Activated CD4-positive, alpha-beta T cell treated with anti-CD3 and anti-CD28 coated beads, Interleukin-2, amount 10 ng/mL, durations not matched to agents 24 days and 14 days (primary cell): ENCODE measurements at places on chromosomes 7 and 10. TPM values are rescaled to one million over a fixed set of nuclear protein-coding genes. Genes with fewer than 3 reads are reported as not detected.

DNA sequence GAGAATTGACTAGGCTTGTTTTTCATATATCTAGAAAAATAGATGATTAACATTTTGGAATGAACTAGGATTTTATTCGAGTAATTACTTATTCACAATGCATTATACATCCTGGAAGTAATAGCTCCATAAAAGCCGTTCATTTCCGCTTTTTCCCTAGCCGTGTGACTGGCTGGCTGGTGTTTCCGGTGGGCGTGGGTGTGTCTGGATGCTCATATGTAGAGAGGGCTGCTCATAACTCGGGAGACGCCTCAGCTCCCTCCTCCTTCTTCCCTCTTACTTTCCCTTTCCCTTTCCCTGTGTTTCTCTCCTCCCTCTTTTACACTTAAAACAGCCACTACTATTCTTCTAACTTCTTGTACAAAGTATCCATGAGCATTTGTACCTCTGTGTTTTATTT lies 187.7 kb upstream of the VSTM2A start:
- no peak overlapping the region for H3K4me3 ChIP-seq
- H3K27ac ChIP-seq = no peak overlapping the region
- no peak for DNase-seq
- no peaks in the 10 kb centered on the region for H3K4me1 ChIP-seq
- no peaks in the 10 kb centered on the region for H3K27me3 ChIP-seq

GRCh38 chr7:36692456-36692855 lies 31.8 kb downstream of the AOAH start:
- H3K27ac ChIP-seq = peak overlapping the region; percentile 94
- DNase-seq = peak; percentile 72
- H3K36me3 ChIP-seq = peaks cover 28% of the 10 kb centered on the region
- no peaks in the 10 kb centered on the region for H3K27me3 ChIP-seq
- H3K4me1 ChIP-seq = peaks cover 39% of the 10 kb centered on the region

GRCh38 chr7:111982133-111982532 lies 224.1 kb downstream of the DOCK4 start:
- no peak for DNase-seq
- H3K27me3 ChIP-seq = peaks cover 5% of the 10 kb centered on the region
- no peak overlapping the region for H3K27ac ChIP-seq
- no peaks in the 10 kb centered on the region for H3K4me1 ChIP-seq

- H3K27ac ChIP-seq = no peak overlapping the region
- H3K4me3 ChIP-seq = no peak overlapping the region
- no peaks in the 10 kb centered on the region for H3K4me1 ChIP-seq
- H3K27me3 ChIP-seq = peaks cover 7% of the 10 kb centered on the region
- H3K36me3 ChIP-seq = no peaks in the 10 kb centered on the region
Measured at GRCh38 chr10:104080762-104081161, 4.9 kb downstream of the COL17A1 start.

- H3K36me3 ChIP-seq = peaks cover 74% of the 10 kb centered on the region
- no peaks in the 10 kb centered on the region for H3K27me3 ChIP-seq
- DNase-seq = peak; percentile 69
- peak overlapping the region; percentile 99 for H3K4me3 ChIP-seq
Measured at GRCh38 chr10:110500515-110500905, 2.8 kb downstream of the DUSP5 start.

The GHITM gene
- total RNA-seq = 145 and 148 TPM in 2 replicates

GRCh38 chr7:85520175-85520574 lies 333.3 kb upstream of the SEMA3D start:
- no peaks in the 10 kb centered on the region for H3K27me3 ChIP-seq
- H3K27ac ChIP-seq = no peak overlapping the region
- H3K4me3 ChIP-seq = no peak overlapping the region
- DNase-seq = no peak

DNA sequence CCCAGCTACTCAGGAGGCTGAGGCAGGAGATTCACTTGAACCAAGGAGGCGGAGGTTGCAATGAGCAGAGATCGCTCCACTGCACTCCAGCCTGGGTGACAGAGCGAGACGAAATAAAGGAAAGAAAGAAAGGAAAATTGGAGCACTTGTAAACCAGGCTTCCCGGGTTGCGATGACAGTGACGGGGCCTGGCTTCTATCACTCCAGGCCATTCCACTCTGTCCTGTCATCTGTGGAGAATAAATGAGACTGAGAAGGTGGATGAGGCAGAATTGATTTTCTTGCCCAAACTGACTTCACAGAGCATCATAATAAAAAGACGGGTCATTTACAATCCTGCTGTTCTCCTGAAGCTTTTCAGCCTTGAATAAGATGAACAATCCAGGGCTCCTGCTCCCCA lies 12.1 kb upstream of the KPNA7 start:
- no peaks in the 10 kb centered on the region for H3K36me3 ChIP-seq
- H3K4me3 ChIP-seq = no peak overlapping the region
- no peaks in the 10 kb centered on the region for H3K27me3 ChIP-seq
- H3K27ac ChIP-seq = no peak overlapping the region

The ACSM6 gene
- not detected in 2 replicates for total RNA-seq

The HABP2 gene
- not detected in 2 replicates for total RNA-seq

DNA sequence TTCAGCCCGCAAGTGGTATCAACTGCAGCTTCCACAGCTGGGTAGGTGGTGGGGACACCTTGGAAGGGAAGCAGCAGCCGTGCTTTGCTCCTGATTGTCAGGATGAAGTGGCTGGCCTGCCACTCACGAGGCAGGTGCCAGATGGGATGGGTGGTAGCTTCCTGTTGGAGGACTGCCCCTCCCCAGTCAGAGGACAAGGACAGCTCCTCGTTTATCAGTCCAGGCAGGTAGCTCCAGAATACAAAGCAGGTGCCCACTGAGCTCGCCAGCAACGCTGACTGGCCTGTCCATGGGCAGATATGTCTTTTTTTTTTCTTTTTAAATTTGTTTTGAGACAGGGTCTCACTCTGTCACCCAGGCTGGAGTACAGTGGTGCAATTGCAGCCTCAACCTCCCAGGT lies 431.3 kb downstream of the GALNT17 start:
- no peak for DNase-seq
- H3K36me3 ChIP-seq = no peaks in the 10 kb centered on the region
- H3K27me3 ChIP-seq = no peaks in the 10 kb centered on the region
- no peak overlapping the region for H3K4me3 ChIP-seq

DNA sequence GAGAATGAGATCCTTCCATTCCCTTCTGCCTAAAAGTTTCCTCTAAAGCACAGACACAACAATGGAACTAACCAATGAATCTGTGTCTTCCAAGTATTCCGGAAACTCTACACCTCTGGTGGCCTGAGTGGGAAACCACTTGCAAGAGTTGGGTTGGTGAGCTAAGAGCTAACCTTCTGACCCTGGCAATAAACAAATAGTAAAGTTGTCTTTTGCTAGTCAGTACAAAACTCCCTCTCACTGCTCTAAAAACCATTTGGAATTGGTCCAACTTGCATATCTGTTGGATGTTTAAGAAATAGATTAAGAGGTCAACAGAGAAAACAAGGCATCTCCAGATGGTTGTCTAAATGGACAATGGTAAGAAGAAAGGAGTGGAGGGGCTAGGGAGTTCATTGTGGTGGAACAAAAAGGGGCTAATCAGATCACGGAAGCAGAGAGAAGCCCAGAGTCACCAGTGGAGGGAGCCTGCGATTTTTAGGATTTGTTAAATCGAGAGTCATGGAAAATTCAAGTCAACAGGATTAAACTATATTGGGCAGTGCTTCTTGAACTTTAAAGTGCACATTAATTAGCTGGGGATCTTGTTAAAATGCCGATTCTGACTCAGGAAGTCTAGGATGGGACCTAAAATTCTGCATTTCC lies 192.3 kb downstream of the EVX1 start:
- H3K27ac ChIP-seq = no peak overlapping the region
- DNase-seq = no peak
- no peak overlapping the region for H3K4me3 ChIP-seq
- peaks cover 5% of the 10 kb centered on the region for H3K27me3 ChIP-seq
- no peaks in the 10 kb centered on the region for H3K36me3 ChIP-seq

The CNNM1 gene
- total RNA-seq = 0.28 and 0.44 TPM in 2 replicates
